Vagina (tissue), 2 donors: ENCODE measurements at places on chromosomes 7 and 10.

DNA sequence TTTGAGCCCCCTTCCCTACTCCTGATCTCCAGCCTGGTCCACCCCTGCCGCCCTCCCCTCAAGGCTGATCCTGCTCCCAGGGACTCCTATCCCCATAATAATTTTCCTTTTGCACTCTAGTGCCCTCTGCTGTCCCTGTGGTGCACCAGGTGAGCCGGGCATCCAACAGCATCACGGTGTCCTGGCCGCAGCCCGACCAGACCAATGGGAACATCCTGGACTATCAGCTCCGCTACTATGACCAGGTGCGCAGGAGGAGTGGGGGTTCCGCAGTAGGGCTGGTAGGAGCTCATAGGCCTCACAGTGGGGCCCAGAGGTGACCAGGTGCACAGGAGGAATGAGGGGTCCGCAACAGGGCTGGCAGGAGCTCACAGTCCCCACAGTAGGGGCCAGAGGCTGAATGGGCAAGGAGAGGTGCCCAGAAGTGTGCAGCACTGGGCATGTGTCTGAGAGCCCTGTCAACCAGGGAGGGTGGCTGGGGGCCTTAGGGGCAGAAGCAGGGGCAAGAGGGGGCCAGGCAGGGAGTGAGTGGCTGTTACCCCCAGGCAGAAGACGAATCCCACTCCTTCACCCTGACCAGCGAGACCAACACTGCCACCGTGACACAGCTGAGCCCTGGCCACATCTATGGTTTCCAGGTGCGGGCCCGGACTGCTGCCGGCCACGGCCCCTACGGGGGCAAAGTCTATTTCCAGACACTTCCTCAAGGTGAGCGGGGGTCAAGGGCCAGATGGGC lies 11.7 kb downstream of the EPHB6 start:
- H3K4me3 ChIP-seq: no peak overlapping the region
- H3K4me1 ChIP-seq: peaks cover 8% of the 10 kb centered on the region
- no peak overlapping the region for H3K27ac ChIP-seq

DNA sequence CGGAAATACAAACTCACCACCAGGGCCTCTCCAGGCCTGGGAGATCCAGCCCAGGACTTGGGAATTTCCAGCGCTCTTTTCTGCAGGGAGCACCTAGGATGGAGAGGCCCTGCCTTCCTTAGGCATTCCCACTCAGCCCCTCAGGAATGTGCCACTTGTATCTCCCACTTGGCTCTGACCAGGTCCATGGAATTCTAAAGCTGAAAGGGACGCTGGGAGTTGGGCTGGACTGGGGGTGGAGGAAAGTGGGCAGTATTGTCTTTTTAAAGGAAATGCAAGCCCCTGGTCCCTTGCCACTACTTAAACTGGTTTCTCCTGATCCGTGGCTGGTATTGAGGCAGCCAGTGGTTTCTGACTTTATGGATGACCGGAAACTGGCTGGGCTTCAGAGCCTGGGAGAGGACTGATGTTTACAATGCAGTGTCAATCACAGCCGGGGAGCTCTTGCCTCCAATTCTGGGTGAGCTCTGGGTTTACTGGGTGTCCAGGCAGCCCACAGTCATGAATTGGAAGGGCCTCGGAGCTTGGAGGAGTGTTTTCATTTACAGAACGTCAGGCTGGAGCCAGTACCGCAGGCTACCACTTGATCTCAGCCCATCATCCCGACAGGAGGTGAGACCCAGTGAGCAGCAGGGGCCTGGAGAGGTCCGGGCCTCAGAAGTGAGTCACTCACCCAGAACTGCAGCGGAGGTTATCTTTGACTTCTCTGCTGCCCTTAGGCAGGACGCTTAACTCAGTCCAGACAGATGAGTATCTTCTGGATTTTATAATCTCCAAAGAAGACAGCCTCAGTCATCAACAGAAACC lies 27.3 kb downstream of the AGAP3 start:
- peaks cover 5% of the 10 kb centered on the region for H3K36me3 ChIP-seq
- DNase-seq: no peak
- H3K27ac ChIP-seq: no peak overlapping the region

DNA sequence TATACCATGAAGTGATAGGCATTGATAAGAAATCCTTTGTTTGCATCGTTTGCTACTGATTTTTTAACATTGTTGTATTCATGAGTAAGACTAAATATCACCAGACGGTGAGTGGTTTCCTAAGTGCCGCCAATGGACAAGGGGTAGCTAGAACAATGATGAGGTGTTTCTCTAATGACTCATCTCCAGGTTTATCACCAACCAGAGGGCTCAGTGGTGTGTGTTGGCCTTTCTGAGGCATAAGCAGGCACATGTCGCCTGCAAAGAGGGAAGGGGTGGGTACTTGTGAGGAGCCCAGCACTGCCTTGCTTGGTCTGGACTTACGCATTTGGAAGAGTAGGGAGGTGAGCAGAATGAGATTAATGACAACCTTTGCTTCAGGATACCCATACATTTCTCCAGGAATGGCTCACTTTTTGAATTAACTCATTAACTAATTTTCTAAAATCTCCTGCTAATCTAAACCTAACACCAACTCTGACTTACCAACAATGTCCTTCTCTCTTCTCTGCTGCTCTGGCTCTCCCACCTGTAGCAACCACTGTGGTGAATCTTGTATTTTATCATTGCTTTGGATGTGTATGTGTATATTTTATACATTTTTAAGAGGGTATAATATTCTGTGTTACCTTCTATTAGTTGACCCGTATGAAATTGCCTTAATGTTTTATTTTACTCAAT lies 722.6 kb downstream of the GRID1 start:
- H3K4me1 ChIP-seq: peaks cover 29% of the 10 kb centered on the region
- H3K27ac ChIP-seq: no peak overlapping the region
- no peaks in the 10 kb centered on the region for H3K36me3 ChIP-seq

- peaks cover 53% of the 10 kb centered on the region for H3K4me1 ChIP-seq
- DNase-seq: no peak
- H3K27ac ChIP-seq: peak overlapping the region; percentile 95
These were observed 334 bp downstream of the ZNF800 start for GRCh38 chr7:127392182-127392565.

DNA sequence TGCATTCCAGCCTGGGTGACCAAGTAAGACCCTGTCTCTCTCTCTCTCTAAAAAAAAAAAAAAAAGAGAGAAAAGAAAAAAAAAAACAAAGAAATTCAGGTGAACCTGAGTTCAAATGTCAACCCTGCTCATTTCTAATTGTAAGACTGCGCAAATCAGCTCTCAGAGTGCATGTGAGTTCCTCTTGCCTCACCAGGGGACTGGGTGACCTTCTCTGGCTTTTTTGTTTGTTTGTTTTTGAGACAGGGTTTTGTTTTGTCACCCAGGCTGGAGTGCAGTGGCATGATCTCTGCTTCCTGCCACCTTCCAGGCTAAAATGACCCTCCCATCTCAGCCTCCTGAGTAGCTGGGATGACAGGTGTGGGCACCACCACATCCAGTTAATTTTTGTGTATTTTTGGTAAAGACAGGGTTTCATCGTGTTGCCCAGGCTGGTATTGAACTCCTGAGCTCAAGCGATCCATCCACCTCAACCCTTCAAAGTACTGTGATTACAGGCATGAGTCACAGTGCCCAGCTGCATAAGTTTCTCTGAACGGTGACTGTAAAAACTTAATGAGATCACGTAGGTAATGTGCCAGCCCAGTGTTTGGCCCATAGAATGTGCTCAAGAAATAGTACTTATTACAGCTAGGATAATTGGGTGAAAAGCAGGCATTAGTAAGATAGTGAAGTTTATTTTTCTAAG lies 45.3 kb upstream of the BAMBI start:
- H3K27me3 ChIP-seq: no peaks in the 10 kb centered on the region
- H3K27ac ChIP-seq: no peak overlapping the region
- no peak for DNase-seq
- H3K4me1 ChIP-seq: no peaks in the 10 kb centered on the region
- no peak overlapping the region for H3K4me3 ChIP-seq
- no peaks in the 10 kb centered on the region for H3K36me3 ChIP-seq
